ENCODE measurements at places on chromosomes 1 and 21.

GRCh38 chr1:245888809-245889208, 618.3 kb downstream of the SMYD3 start:
- no peak for DNase-seq

GRCh38 chr1:39085174-39085573, 59.0 kb downstream of the NDUFS5 start:
- DNase-seq, result no peak

DNA sequence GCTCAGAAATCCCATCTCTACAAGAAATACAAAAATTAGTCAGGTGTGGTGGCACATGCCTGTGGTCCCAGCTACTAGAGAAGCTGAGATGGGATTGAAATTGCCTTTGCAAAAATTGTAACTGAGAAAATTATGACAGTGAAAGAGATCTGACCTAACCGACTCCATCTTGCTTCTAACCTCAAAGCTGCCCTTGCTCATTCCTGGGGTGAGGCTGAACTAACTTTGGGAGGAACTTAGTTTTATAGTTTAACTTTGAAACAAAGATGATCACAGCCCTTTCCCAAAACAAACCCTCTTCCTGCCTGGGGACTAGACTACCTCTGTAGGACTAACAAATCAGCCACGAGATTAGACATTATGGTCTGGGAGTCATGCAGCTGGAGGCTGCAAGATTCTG, 33.8 kb upstream of the ERO1B start:
- no peak for DNase-seq

GRCh38 chr1:232112076-232112475, 485.5 kb downstream of the DISC1 start:
- DNase-seq, result no peak

- no peak for DNase-seq
These were observed 377.8 kb upstream of the CHRM3 start for GRCh38 chr1:239008568-239008967.

DNA sequence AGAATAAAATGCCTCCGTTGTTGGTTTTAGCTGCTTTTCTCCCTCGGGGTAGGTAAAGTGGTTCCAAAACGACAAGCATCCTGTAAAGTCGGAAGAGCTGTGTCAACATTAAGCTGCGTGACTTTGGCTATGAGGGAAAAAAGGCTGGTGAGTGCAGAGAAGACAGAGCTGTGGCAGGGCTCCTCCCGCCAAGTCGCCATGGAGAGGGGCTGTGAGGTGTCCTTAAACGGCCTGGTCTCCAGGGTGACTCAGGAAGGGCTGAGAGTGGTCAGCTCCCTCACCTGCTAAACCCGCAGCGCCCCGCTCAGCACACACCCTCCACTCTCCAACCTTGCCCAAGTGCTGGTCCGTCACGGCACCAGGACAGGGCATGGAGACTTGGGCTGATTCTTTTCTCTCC, 91.6 kb upstream of the SAMD11 start:
- no peak for DNase-seq

DNA sequence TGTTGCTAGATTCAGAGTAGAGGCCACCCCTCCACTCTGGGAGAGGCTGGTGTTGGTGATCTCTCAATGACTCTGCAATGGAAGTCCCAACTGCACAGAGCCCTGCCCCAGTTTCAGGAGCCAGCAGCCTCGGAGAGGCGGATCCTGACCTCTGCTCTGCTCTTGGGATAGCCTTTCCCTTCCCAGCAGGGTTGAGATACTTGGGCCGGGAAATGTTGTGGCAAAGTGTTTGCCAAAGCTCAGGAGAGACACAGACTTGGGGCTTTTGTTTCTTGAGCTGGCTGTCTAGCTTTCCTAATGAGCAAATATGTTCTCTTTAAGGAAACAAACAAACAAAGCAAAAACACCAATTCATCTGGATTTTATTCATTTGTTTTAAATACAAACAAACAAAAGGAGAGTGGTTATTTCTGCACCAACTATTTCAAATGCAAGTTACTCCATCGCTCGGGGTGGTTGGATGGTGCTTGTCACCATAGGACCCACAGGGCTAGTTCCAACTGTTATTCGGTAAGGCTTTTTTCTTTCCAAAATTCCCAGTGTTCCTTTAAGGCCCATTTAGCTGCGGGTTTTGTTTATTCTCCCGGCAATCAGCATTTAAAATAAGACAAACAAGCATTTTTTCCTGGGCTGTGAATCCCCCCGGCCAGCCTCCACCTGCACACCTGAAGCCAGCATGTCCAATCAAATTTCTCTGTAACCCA, 193.9 kb upstream of the LMO4 start:
- DNase-seq, result no peak

- DNase-seq, result no peak
These were observed 45.4 kb upstream of the PLD5 start for GRCh38 chr1:242569867-242570266.

DNA sequence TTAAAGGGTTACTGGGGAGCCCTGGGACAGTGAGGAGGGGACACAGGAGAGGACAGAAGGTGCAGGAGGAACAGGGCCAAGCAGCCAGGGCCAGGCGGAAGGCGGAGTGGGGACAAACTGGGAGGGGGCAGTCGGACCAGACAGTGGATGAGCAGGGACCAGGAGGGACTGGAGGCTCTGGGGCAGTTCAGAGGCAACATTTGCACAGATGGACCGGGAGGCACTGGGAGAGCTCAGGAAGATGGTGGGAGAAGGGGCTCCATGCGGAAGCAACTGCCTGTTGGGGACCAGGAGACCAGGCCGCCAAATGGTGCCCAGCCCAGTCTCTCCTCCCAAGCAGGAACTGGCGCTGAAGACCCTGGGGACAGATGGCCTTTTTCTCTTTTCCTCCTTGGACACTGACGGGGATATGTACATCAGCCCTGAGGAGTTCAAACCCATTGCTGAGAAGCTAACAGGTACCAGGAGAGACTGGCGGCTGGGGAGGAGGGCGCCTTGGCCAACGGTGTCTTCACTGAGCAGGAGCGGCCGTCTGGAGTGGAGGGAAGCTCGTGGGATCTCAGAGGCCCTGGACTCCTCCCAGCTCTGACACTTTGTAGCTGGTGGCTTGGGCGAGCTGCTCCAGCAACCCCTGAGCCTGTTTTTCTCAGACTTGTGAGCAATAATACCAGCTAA, 847 bp downstream of the SELENON start:
- no peak for DNase-seq

GRCh38 chr1:184970691-184971161, 3.6 kb downstream of the NIBAN1 start:
- DNase-seq, result no peak

DNA sequence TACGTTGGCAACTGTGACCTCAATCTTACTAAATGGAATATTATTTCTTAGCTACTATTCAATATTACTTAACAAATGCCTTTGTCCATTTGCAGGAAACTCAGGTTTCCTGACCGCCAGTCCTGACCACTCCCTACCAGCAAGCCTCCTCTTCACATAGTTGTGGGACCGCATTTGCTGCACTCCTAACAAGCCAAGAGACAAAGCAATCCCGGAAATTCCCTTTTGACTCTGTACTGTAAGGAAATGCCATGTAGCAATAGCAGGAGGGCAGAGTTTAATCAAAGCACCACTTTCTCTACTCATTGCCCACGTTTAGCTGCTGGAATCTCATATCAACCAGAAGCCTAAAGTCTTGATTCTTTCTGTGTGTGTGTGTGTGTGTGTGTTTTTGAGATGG, 28.1 kb upstream of the ACBD6 start:
- DNase-seq, result no peak

- DNase-seq, result no peak
These were observed 74.3 kb upstream of the CAPZB start for GRCh38 chr1:19559641-19560040.

GRCh38 chr21:45516071-45516670, 26.1 kb downstream of the SLC19A1 start:
- DNase-seq, result no peak

DNA sequence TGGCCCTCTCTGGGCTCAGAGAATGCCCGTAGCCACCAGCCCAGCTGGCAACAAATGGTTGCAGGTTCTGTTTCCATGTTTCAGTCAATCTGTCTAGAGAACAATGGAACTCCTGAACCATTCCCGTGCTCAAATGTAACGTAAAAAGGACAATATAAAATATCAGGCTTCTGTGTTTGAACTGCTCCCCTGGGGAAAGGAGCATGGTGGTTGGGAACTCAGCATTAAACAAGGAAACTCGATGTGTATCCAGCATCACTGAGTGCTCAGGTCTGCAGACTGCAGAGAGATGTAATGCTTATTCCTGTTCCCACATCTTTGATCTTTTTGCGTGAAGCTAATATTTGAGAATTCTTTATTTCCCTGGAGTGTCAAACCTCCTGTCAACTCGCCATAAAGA, 326.5 kb downstream of the KIF26B start:
- DNase-seq, result no peak

GRCh38 chr1:201850053-201850397, 21.1 kb downstream of the IPO9 start:
- no peak for DNase-seq

DNA sequence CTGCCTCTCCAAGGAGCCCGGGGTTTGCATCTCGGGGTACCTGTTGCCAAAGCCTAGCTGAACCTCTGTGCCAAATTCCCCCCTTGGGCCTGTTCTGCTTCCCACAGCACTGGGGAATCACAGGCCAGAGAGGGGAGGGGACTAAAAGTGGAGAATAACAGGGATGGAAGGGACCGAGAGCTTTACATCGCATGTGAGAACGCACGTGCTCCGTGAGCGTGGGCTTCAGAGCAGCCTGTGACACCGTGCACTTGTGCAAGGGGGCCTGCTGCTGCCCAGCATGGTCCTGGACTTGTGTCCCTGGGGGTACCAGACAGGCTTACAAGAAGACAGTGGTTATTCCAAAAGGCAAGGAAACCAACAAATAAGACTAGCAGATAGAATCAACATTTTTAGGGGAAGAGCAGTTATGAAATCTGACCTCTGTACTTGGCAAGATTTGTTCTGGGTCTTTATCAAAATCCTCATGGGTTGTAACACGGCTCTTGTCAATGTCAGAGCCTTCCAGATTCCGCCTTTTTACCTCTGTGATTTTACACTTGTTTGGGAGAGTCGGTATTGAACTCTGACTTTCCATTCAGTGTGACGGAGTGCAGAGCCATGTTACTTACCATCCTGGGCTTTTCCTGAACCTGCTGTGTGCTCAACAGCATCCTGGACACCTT, 36.2 kb upstream of the TNFRSF1B start:
- no peak for DNase-seq

- no peak for DNase-seq
These were observed 411.3 kb upstream of the RUNX1 start for GRCh38 chr21:35460441-35460840.

DNA sequence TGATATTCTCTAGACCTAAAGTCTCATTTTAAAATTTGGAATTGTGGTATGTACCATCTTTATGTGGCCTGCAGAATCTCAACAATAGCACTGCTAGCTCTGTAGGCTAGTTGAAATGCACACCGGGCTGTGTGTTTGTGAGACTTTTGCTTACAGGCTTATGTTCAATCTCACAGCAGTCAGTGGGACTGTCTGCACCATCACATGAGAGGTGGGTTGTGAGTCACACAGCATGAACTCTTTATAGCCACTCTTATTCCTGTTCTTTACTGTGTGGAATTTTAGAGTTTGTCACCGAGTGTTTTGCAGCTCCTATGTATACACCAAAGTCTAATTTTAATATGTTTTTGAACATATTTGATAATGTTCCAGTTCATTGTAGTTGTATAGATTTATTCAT, 74.6 kb downstream of the RASAL2 start:
- no peak for DNase-seq

DNA sequence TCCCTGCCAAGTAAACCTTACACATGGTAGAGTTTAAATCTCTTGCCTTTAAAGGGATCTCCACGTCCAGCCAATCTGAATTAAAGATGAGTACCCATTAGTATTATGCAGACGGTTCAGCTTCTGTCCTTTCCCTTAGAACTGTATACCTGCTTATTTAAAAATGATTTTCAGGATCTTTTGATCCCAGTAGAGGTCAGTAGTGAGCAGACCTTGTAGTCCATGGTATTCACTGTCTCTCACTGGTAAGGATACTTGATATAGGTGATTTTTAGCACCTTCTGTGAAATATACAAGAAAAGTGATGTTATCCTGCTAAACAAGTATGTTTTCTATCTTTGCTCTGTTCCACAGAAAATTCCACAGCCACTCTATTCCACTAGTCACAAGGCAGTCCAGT, 1211.6 kb upstream of the ADGRL4 start:
- no peak for DNase-seq

DNA sequence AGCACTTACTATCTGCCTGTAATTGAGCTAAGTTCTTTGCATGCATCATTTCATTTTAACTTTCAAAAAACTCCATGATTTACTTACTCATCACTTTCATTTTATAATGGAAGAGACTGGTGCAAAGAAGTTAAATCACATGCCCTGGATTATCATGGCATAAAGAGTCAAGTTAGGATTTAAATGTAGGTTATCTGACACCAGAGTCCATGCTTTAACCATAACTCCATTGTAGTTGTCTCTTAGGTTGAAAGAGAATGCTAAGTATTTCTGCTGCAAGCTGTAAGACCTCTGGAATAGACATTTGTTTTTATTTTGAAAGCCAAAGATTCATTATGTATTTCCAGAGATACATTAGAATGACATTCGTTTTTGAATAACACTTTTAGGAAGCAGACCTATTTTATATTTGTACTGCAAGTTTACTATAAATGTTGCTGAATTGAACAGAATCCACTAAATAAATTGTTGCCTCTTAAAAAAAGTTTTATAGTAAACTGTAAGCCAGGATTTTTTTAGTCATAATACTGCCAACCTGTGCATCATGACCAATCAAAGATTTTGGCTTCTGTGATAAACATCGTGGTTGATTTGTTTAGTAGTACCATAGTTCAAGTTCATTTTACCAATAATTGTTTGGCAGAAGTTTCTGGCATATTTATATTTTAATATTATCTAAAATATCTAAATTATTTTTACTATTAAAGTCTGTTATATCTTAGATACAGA, 26.1 kb downstream of the CFH start:
- no peak for DNase-seq

GRCh38 chr1:177703888-177704446, 265.9 kb downstream of the SEC16B start:
- no peak for DNase-seq

DNA sequence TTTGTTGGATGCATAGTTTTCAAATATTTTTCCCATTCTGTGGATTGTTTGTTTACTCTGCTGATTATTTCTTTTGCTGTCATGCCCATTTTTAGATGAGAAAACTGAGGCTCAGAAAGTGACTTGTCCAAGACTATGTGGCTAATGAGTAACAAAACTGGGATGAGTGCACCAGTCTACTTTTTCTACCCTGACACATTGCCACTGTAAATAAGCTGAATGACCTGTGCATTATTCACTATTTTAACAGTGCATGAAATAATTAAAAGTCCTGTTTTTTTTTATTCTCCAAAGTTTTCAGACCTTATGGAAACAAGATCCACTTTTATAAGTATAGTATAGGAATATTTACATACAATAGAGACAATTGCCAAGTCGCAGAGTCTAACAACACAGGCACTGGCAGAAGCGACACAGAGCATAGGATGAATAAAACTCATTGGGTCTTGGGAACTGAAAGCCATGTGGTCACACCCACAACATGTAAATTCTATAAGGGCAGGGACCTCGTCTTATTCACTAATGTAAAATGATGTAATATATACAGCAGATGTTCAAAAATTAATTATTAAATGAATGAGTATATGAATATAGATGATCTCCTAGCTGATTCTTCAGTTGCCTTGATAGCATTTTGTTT, 45.2 kb downstream of the HLX start:
- DNase-seq, result no peak

Measured in stimulated activated CD8-positive, alpha-beta memory T cell treated with anti-CD3 and anti-CD28 coated beads, Interleukin-4, amount 100 ng/mL, for 1 hour (primary cell).